Gastroesophageal sphincter (tissue), 4 donors: ENCODE measurements at places on chromosomes 5 and 9. TPM values are rescaled to one million over a fixed set of nuclear protein-coding genes. Genes with fewer than 3 reads are reported as not detected.
A peak's percentile ranks its signal among the peaks of the same experiment; 100 is the strongest.

Gene PRR16
- total RNA-seq, result 3.2 TPM

DNA sequence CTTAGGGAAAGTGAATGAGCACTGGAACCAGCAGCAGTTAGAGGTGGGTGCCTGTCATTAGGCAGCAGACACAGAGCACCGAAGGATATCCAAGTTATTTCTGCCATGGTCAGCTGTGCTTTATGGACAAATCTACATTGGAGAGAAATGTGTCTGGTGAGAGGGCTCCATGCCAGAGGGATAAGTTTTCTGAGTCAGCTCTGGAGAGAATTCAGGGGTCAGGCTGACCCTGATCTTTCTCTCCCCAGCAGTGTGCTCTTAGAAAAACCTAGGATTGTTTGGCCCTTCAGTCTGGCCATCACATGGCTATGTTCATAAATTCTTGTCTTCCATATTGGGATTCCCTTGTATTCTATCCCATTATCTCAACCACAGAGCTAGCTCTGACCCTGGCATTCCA, 8.9 kb upstream of the IL17B start:
- peaks cover 13% of the 10 kb centered on the region for H3K4me1 ChIP-seq
- no peaks in the 10 kb centered on the region for H3K36me3 ChIP-seq
- ATAC-seq, result no peak
- peak overlapping the region; percentile 93 for H3K27ac ChIP-seq
- H3K4me3 ChIP-seq, result no peak overlapping the region
- no peaks in the 10 kb centered on the region for H3K27me3 ChIP-seq

- H3K27me3 ChIP-seq, result no peaks in the 10 kb centered on the region
- H3K4me1 ChIP-seq, result peaks cover 8% of the 10 kb centered on the region
- no peak overlapping the region for H3K4me3 ChIP-seq
- peaks cover 28% of the 10 kb centered on the region for H3K36me3 ChIP-seq
Measured at GRCh38 chr9:81631218-81631745, 58.1 kb downstream of the TLE1 start.

- no peak for ATAC-seq
- no peak overlapping the region for H3K27ac ChIP-seq
- no peaks in the 10 kb centered on the region for H3K27me3 ChIP-seq
- H3K4me1 ChIP-seq, result peaks cover 3% of the 10 kb centered on the region
- H3K4me3 ChIP-seq, result no peak overlapping the region
- no peaks in the 10 kb centered on the region for H3K36me3 ChIP-seq
Measured at GRCh38 chr5:135324897-135325650, 74.0 kb downstream of the MACROH2A1 start.

GRCh38 chr5:69136293-69136692, 30.7 kb upstream of the CCNB1 start:
- no peak overlapping the region for H3K27ac ChIP-seq
- no peaks in the 10 kb centered on the region for H3K4me1 ChIP-seq
- no peaks in the 10 kb centered on the region for H3K27me3 ChIP-seq
- no peak for ATAC-seq
- no peaks in the 10 kb centered on the region for H3K36me3 ChIP-seq

Gene GABRA6
- not detected for total RNA-seq

DNA sequence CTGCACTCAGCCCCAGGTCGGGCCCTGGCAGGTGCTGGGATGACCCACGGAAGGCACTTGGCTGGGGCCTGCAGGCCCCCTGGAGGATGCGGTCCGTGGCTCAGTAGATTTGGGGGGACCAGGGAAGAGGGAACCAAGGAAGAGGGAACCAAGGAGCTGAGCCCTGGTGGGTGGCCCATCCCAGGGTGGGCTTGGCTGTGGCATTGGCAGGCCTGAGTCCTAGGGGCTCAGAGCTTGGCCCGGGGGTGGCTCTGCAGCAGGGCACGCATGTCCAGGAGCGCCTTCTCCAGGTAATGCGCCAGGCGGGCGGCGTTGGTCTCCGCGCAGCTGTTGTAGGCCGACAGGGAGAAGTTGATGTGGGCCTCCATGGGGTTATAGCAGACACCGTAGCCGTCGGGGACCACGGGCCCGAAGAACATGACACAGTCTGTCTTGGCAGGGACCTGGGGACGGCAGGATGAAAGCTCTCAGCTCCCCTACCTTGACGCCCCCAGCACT, 14.3 kb downstream of the DOLPP1 start:
- no peaks in the 10 kb centered on the region for H3K27me3 ChIP-seq
- no peaks in the 10 kb centered on the region for H3K4me1 ChIP-seq
- H3K36me3 ChIP-seq, result peaks cover 61% of the 10 kb centered on the region

DNA sequence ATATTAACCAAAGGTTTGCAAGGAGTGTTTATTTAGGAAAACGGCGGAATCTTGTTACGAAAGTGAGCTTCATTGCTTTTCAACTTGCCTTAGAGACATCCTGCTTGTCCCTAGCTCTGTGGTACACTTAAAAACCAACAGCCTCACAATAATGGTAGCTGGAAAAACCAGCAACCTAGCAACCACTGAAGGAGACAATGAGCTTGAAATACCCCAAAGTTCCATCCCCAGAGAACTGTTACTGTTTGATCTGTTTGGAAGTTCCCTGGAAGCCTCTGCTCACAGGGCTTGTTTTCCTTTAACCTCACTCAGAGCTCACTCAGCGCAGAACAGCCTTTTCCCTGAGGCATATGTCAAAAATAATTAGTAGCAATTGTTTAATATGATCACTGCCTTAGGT, 43.2 kb downstream of the SH3TC2 start:
- H3K4me3 ChIP-seq, result no peak overlapping the region
- no peak for ATAC-seq
- no peaks in the 10 kb centered on the region for H3K27me3 ChIP-seq
- no peak overlapping the region for H3K27ac ChIP-seq
- no peaks in the 10 kb centered on the region for H3K36me3 ChIP-seq
- H3K4me1 ChIP-seq, result peaks cover 9% of the 10 kb centered on the region

Gene PCDHGB5
- total RNA-seq, result 9.3 TPM

Gene HRCT1
- 32.7 TPM for total RNA-seq

DNA sequence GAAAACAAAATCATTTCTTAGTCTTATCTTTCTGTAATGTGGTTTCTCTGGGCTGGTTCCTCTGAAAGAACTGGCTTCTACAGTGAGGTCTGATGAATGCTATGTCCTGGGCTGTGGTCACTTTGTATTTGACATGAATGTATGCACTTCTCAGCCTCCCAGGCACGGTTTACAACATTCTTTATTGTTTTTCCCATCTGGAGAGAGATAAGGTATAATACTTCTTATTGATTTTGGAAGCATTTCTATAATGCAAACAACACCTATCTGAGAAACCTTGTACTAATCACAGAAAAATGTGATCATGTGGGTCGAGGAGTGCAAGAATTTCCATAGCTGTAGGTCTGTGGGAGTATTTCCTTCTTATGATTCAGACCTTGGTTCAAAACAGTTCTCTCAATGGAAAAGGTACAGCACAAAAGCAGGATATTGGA, 46.9 kb downstream of the ACTBL2 start:
- H3K27ac ChIP-seq, result no peak overlapping the region
- H3K27me3 ChIP-seq, result no peaks in the 10 kb centered on the region
- no peak for ATAC-seq
- H3K4me3 ChIP-seq, result no peak overlapping the region
- H3K36me3 ChIP-seq, result no peaks in the 10 kb centered on the region

DNA sequence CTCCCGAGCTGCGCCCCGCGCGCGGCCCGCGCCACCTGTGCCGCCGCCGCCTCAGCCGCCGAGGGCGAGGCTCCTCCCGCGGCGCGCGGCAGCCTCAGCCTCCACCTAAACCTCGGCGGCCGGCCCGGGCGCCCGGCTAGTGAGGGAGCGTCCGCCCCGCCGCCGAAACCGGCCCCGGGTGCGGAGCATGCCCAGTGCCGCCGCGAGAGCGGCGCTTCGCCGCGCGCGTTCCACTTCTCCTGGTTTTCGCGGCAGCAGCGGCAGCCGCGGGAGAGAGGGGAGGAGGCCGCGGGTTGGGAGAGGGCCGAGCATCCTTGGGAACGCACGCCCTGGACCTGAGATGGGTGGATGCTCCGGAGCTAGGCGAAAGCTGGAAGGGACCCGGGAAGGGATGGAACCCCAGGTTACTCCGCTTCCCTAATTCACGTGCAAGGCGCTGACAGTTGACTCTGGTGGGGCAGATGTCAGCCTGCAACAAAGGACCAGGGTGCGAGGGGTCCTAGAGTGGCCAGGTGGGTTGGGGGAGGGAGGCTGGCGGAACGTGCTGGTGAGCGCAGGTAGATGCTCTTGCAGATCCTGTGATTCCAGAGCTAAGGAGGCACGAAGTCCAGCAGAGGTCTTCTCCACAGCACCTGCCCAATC, at the start of gene CTNND2:
Gene CTNND2 (minus strand): TSS at position 182 of the 642 bp plus-strand sequence. CDS start 593 bp downstream, outside the sequence.
- peaks cover 55% of the 10 kb centered on the region for H3K27me3 ChIP-seq
- H3K4me3 ChIP-seq, result peak within 1 kb of the TSS; percentile 47
- no peaks in the 10 kb centered on the region for H3K4me1 ChIP-seq
- H3K36me3 ChIP-seq, result no peaks in the 10 kb centered on the region

DNA sequence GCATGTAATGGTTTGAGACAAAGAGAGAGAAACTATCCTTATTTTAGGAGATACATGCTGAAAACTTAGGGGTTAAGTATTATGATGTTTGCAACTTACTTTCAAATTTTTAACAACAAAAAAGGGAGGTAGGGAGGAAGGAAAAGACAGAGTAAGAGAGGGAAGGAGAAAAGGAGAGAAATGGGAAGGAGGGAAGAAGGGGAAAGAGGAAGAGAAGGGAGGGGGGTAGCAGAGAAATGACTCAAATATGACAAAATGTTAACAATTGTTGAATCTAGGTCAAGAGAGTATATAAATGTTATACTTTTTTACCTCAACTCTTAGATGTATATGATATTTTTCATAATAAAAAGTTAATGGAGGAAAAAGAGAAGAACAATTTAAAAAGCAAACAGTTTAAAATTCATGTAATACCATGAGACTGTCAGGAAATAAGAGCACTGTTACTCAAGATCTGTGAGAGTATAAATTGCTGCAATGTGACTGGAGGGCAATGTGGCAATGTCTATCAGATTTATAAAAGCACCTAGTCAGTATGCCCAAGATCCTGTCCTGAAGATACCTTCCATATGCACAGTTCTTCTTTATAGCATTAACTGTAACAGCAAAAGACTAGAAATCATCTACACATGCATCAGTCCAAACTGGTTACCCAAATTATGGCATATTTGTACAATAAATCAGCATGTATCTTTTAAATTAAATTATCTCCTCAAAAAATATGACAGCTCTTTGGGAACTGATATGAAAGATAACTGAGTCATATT, 16.3 kb downstream of the FBXW11 start:
- no peak overlapping the region for H3K27ac ChIP-seq
- peaks cover 27% of the 10 kb centered on the region for H3K4me1 ChIP-seq
- H3K27me3 ChIP-seq, result no peaks in the 10 kb centered on the region
- H3K4me3 ChIP-seq, result no peak overlapping the region

Gene STING1
- 58.5 TPM for total RNA-seq

DNA sequence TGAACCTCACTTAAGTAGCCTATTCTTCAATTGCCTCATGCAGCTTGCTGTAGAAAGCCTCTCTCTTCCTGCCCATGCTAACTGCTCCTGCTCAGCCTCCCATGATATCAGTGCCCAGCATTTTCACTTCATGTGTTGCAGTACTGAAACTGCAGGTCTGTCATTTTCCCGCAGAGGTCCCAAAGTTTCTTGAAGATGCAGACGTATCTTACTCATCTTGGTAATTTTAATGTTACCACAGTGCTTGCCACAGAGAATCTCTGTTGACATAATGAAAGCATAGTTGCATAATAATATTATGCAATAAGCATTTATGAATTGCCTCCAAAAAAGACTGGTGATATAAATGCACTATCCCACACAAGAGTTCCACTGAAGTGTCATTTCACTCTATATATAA, 561.1 kb upstream of the DAP start:
- H3K27me3 ChIP-seq, result no peaks in the 10 kb centered on the region
- peak; percentile 60 for ATAC-seq
- no peaks in the 10 kb centered on the region for H3K36me3 ChIP-seq
- H3K4me3 ChIP-seq, result no peak overlapping the region

Gene DRD1
- not detected for total RNA-seq

DNA sequence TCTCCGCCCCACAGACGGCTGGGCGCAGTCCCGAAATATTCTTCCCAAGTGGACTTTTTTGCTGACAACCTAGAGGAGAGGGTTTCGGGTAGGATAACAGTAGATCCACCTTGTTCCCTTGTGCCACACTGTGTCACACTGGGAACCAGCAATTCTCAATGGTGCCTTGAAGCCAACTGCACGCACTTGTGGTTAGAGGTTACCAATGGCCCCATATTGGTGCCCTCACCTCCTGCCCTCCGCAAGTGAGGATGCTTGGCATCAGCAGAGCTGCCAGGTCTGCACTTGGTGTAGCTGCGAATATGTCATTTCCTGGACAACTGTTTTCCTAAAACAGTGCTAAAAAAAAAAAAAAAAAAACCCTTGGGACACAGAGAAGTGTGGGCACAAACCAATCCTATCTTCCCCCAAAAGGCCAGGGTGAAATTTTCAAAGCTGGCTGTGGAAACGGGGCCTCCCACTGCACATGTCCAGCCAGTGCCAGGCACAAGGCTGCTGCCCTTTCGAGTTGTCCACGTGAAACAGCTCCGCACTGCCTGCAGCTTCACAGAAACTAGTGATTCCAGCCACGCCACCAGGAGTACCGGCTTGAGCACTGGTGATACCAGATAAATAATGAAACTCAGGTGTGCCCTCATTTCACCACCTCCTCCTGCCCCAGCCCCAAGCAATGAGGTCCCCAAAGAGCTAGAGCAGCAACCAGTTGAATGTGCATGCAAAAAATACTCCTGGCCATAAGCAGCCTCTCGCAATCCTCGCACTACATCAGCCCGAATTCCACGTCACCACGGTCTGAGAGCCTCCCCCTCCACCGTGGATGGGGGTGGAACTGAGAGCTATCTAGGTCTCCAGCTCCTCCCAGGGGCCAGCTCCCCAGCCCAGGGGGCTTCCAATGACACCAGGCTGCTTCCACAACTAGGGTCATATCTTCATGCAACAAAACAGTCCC, 51.2 kb downstream of the USP20 start:
- no peak for ATAC-seq
- H3K4me1 ChIP-seq, result peaks cover 83% of the 10 kb centered on the region
- no peaks in the 10 kb centered on the region for H3K36me3 ChIP-seq
- no peaks in the 10 kb centered on the region for H3K27me3 ChIP-seq
- peak overlapping the region; percentile 85 for H3K27ac ChIP-seq
- no peak overlapping the region for H3K4me3 ChIP-seq

DNA sequence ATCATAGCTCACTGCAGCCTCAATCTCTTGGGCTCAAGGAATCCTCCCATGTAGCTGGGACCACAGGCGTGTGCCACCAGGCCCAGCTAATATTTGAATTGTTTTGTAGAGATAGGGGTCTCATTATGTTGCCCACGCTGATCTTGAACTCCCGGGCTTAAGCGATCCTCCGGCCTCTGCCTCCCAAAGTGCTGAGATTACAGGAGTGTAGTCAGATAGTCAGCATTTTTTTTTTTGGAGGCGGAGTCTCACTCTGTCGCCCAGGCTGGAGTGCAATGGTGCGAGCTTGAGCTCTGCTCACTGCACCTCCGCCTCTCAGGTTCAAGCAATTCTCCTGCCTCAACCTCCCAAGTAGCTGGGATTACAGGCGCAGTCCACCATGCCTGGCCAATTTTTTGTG, 1.6 kb upstream of the SAR1B start:
- no peak overlapping the region for H3K27ac ChIP-seq
- H3K4me1 ChIP-seq, result peaks cover 19% of the 10 kb centered on the region
- no peaks in the 10 kb centered on the region for H3K36me3 ChIP-seq
- no peak overlapping the region for H3K4me3 ChIP-seq

- H3K4me3 ChIP-seq, result no peak overlapping the region
- no peak overlapping the region for H3K27ac ChIP-seq
- peaks cover 77% of the 10 kb centered on the region for H3K36me3 ChIP-seq
- no peaks in the 10 kb centered on the region for H3K4me1 ChIP-seq
Measured at GRCh38 chr5:1479581-1480188, 34.4 kb upstream of the SLC6A3 start.
